AG08396 (cell line): ENCODE measurements at places on chromosomes 7 and 10.

DNA sequence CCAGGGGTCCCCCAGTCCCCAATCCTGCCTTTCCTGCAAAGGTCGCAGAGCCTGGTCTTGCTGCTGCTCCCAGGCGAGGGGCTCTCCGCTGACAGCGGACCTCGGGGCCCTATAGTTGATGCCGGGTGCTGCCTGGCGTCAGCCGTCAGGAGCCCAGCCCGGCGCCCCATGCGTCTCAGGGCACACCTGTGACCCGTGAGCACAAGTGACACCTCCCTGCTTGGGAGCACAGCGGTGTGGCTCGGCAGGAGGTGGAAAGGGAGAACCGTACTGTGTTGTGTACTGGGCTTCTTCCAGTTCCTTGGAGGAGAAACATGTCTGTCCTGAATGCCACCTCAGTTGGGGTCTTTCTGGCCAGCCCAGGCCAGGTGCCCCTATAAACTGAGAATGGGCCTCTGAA, 56.7 kb downstream of the LHPP start:
- DNase-seq, result no peak

- no peak for DNase-seq
These were observed 75.9 kb downstream of the HIBADH start for GRCh38 chr7:27586825-27587224.

DNA sequence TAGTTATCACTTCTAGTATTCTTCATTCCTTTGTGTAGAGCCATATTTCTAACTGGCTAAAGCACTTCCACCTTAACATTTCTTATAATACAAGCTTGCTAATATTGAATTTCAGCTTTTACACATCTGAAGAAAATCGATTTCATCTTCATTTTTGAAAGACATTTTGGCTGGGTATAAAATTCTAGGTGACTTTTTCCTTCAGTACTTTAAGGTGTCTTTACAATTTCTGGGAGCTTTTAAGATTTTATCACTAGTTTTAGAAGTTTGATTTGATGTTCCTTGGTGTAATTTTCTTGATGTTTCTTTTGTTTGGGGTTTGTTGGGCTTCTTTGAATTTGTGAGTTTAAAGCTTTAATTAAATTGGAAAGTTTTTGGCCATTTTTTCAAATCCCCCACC, 38.5 kb upstream of the TMEM168 start:
- no peak for DNase-seq

DNA sequence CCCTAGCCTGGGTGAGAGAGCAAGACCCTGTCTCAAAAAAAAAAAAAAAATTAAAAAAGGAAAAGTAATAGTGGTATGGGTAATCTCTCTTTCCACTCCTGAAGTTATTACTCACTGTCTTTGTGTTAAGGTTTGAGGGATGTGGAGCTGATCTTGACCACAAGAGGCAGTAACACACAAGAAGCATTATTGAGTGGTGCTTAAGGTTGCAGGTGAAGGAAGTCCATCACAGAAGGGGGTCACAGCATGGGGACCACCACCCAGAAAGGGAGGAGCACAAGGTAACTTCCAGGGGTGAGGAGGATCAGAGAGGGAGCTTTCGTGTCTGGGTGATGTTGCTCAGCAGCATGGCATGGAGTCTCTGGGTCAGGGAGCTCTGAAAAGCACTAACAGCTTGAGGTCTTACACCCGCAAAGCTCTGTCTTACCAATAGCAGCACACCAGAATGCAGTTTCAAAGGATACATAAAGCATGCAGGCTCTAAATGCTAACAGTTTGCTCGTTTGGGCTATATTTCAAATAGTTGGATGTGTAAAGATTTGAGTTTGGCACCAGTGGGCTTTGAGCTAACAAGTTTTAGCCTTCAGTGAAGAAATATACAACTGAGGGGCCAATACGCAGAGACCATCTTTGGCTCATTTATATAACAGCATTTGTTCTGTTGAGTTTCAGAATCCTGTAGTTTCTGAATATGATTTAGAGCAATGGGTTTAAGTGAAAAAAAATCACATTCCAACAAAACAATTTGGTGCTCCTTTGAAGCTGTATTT, 100.4 kb upstream of the DNAJC1 start:
- no peak for DNase-seq

GRCh38 chr7:33784000-33784399, 121.3 kb upstream of the BMPER start:
- DNase-seq, result no peak

DNA sequence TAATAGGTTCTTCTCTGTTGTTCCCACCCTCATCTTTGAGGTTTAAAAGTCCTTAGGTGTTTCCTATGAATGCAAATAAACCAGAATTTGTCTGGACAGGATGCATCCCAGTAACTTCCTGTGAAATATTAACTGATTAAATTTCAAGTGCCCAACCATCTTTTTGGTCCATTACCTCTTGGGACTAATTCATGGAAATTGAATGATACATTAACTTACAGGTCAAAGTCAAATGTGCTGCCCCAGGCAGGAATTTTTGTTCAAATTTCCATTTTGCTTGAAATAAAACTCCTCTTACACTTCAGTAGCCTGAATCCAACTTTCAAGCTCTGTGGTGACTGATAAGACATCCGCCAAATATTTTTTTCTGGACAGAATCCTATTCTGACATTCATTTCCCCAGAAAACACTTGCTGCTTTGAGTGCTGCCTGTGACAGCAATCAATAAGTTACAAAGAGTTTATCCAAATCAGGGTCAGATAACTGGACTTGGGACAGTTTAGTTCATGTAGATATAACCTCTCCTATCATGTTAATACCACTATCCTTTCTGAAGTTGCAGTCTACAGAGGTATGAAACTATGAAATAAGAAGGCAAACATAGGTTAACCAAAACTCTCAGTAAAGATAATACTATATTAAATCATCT, 383.5 kb downstream of the POM121L12 start:
- no peak for DNase-seq

GRCh38 chr7:46009211-46009610, 88.1 kb upstream of the IGFBP3 start:
- DNase-seq, result no peak

DNA sequence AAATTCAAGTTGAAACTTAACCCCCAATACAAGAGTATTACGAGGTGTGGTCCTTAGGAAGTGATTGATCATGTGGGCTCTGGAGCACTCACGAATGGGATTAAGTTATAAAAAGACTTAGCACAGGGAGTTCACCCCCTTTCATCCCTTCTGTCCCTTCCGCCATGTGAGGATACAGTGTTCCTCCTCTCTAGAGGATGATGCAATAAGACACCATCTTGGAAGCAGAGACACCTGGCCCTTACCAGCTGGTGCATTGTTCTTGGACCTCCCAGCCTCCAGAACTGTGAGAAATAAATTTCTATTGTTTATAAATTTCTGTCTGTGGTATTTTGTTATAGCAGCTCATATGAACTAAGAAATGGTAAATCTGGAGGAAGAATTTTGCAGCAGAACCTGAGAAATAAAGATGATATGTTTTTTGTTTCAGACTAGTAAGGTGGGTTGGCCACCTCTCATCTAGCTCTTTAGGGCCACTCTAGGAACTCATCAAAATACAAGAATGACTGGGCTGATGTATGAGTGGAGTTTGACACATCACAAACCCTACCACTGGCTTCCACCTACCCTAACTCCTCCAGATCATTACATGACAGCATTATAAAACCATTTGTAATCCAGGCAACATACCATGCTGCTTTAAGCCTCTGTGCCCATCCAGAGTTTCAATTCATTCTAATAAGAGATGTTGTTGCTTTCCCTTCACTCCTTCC, 22.4 kb downstream of the SLC26A5 start:
- DNase-seq, result no peak

- DNase-seq, result no peak
These were observed 57.4 kb downstream of the POU6F2 start for GRCh38 chr7:39035156-39035555.

GRCh38 chr10:80509403-80510161, 28.1 kb upstream of the SH2D4B start:
- no peak for DNase-seq

GRCh38 chr10:33349268-33349667, 14.8 kb upstream of the NRP1 start:
- DNase-seq, result no peak

- no peak for DNase-seq
These were observed 49.5 kb upstream of the DNAAF5 start for GRCh38 chr7:676972-677385.

- DNase-seq, result no peak
These were observed 30.3 kb upstream of the SUN1 start for GRCh38 chr7:801940-802381.

GRCh38 chr10:43673471-43673870, 24.8 kb upstream of the ZNF32 start:
- DNase-seq, result no peak

DNA sequence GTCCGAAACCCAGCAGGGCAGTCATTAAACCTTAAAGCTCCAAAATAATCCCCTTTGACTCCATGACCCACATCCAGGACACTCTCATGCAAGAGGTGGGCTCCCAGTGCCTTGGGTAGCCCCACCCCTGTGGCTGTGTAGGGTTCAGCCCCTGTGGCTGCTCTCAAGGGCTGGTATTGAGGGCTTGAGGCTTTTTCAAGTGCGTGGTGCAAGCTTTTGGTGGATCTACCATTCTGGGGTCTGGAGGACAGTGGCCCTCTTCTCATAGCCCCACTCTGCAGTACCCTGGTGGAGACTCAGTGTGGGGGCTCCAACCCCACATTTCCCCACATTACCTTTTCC, 50.5 kb downstream of the RSBN1L start:
- no peak for DNase-seq

- DNase-seq, result no peak
These were observed 49.6 kb downstream of the GRID1 start for GRCh38 chr10:86316990-86317389.

GRCh38 chr7:79272066-79272669, 181.3 kb downstream of the MAGI2 start:
- peak; percentile 12 for DNase-seq

GRCh38 chr10:98344589-98345038, 70.4 kb downstream of the PYROXD2 start:
- peak; percentile 36 for DNase-seq

- no peak for DNase-seq
These were observed 109.1 kb downstream of the CPED1 start for GRCh38 chr7:121097577-121097976.

DNA sequence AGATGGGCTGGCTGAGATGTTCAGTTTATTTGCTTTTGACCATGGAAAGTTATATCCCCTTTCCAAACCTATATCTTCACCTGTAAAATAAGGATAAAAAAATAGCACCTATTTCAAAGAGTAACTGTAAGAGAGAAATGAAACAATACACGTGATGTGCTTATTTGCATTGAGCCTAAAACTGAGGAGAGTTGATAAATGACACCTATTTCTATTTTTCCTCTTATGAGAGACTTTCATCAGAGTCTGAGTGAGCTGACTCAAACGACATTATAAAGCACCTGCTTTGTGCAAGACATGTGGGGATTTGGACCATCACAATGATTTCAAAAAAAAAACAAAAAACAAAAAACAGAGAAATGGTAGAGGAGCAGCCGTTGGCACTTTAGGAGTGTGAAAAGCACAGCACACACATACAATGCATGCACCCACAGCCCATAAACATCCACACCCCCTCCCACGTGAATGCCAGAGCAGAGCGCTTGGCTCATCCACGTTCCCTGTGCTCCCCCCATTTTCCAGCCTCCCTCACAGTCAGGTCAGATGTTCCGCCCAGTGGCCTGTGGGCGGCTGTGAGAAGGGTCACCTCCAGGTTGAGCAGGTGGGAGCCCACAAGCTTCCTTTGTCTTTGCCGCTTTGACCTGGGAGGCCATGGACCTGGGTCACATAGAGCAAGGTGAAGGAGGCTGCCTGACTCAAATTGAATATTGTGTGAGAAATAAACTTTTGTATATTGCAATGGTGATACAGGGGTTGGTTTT, 253.2 kb upstream of the ZNF32 start:
- DNase-seq, result no peak

- DNase-seq, result no peak
These were observed 534.1 kb downstream of the AUTS2 start for GRCh38 chr7:70132226-70132851.

GRCh38 chr10:111972109-111972508, 211.5 kb downstream of the GPAM start:
- no peak for DNase-seq

DNA sequence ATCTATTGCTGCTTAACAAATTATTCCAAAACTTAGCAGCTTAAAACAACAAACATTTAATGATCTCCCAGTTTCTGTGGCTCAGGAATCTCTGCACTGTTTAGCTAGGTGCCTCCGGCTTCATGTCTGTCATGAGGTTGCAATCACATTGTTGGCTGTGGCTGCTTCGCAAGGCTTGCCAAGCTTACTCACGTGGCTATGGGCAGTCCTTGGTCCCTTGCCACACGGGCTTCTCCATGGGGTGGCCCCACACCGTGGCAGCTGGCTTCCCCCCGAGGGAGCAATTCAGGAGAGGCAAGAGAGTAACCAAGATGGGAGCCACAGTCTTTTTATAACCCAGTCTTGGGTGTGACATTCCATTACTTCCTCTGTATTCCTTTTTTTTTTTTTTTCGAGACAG, 67.4 kb downstream of the NEURL1 start:
- DNase-seq, result no peak

DNA sequence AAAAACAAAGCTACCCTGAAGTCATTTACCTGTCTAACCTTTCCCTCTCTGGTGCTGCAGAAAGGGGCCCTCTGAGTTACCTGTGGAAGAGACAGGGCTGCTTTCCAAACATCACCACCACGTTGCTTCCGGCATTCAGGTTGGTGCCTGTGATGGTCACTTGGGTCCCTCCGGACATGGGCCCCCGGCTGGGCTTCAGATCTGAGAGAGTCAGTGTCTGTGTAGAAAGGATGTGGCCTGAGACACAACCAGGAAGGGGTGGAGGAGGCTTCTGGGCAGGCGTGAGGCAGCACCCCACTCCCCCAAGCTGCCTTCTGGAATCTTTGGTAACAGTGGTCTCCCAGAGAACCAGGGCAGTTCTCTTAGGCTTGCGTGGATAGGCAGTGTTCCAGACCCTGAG, 388.9 kb downstream of the PLXNA4 start:
- no peak for DNase-seq

GRCh38 chr7:23213755-23214154, 31.9 kb downstream of the NUP42 start:
- no peak for DNase-seq

- DNase-seq, result no peak
These were observed 1.7 kb downstream of the NPTX2 start for GRCh38 chr7:98618786-98619185.

- DNase-seq, result no peak
These were observed 5.4 kb downstream of the ANKIB1 start for GRCh38 chr7:92251181-92251580.

DNA sequence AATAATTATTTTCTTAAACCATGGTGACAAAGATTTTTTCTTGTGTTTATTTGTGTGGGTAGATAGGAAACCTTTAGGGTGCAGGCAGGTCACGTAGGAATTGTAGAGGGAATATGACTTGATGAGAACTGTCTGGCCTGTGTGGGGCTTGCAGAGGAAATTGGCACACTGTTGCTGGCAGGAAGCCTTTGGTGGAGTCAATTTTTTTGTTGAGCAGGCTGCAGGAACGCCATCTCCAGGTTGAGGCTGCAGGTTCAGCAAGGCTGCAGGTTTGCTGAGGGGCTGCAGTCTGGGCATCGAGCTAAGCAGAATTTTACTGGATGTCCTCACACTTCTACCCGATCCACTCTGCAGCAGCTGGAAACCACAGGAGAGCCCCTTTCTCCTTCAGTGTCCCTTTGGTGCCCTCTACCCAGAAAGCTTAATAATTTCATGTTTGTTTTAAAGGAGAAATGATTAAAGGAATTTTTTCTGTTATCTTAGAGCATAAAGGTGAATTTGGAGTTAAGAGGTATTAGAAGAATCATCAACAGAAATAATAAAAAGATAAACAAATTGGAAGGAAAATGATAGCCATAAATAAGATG, 37.0 kb downstream of the TBC1D12 start:
- peak; percentile 8 for DNase-seq
